BE2C (cell line): ENCODE measurements at places on chromosomes 1 and 21.

GRCh38 chr1:201764166-201764565 lies 64.8 kb upstream of the IPO9 start:
- DNase-seq = no peak

- peak; percentile 70 for DNase-seq
These were observed 23.9 kb downstream of the GPR161 start for GRCh38 chr1:168112673-168113305.

DNA sequence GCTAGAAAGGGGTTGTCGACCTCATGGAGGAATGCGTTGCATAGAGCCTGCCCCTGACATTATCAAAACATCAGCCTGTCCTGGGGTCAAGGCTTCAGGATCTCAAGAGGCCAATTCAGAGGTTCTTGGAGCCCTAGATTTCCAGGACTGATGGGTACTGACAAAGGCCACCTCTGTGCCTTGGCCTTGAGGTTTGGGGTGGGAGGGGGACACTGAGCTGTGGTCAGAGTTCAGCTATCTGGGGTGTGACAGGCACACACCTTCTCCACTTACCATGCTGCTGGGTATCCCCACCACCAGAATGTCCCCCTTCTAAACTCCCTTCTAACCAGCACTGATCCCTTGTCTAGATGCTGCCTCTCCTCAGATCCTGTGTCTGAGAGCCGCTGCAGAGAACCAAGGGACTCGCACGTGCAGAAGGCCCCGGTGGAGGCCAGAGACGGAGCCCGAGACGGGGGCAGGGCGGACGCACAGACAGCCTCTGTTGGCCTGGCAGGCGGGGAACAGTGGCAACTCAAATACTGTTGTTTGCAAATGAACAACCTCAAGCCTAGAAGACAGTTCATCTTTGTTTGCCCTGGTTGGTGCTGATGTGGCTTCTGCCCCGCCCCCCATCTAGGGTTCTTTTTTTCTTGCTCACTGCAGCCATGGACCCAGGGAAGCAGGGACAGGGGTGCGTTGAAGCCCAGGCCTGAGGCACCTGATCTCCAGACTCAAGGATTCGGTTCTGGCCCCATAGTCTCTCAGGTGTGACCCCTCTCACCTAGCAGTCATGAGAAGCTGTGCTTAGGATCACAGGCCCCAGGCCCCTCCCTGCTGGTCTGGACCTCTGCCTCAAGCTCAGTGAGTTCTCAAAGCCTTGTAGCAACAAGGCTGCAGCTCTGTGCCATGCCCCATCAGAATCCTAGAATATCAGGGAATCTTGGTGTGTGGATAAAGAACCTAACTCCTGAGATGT lies 28.1 kb upstream of the CSF1 start:
- DNase-seq = no peak

- no peak for DNase-seq
These were observed 1.9 kb downstream of the SLC6A9 start for GRCh38 chr1:44029260-44029910.

DNA sequence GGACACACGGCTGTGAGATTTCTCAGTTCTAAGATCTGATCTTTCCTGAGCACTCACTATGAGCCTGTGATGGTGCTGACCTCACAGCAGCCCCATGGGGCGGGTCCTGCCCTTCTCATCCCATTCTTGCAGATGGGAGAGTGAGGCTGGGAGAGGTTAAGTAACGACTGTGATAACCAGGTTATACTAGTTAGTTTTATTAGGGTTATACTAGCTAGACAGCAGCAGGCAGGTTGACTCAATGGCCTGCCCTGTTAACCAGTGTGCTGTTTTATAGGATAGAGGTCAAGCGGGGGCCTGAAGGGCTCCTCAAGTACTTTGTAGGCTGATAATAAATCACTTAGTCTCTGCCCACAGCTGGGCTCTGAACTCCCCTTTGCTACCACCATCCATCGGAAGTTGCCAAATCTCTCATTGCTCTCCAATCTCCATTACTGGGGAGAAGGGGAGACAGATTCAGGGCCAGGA lies 4.8 kb downstream of the CNTN2 start:
- no peak for DNase-seq

DNA sequence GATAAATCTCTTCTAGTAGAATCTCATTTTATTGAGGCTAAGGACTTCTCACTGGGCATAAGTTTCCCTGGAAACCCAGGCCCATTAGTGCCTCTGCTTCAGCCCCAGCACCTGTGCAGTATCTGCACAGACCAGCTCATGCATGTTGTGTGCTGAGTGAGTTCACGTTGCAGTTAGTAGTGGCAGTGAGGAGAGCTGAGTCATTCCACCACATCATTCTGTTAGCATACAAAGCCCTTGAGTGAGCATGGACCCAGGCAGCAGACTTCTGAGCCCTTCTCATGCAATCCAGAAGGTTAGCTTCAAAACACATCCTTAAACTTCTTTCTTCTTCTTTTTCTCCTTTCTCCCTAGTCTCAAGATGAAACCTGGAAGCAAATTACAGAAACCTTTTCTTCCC lies 45.8 kb upstream of the NTPCR start:
- no peak for DNase-seq

DNA sequence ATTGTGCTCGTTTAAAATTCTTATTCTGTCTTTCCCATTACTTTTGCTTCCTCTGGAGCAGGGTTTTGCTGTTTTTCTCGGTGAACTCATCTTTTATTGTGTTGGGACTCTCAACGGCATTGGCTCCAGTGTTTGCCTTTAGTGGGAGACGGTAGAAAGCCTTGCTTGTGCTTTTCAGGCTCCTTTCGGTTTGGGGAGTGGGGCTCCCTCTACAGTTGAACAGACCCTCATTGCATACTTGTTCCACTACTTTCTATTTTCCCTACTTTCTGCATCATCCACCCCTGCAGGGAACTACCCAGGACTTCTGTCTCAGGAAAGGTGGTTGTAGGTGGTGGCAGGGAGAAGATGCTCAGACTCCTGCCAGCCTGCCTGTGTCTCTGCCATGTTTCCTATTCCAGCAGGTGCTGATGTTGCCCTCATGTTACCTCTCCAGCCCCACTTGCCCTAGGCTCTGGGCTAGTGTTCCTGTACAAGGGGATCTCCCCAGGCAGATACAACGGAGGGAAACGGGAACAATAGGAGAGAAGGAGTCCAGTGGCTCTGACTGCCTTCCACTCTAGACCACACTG lies 68.5 kb upstream of the ZBTB18 start:
- DNase-seq = no peak

DNA sequence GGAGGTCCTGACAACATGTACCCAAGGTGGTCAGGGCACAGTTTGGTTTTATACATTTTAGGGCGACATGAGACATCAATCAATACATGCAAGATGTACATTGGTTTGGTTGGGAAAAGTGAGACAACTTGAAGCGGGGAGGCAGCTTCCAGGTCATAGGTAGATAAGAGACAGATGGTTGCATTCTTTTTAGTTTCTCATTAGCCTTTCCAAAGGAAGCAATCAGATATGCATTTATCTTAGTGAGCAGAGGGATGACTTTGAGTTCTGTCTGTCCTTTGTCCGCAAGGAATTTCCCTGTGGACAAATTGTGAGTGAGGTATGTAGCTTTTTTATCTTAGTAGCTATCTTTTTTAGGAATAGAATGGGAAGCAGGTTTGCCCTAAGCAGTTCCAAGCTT lies 10.5 kb upstream of the RBM15 start:
- DNase-seq = no peak

DNA sequence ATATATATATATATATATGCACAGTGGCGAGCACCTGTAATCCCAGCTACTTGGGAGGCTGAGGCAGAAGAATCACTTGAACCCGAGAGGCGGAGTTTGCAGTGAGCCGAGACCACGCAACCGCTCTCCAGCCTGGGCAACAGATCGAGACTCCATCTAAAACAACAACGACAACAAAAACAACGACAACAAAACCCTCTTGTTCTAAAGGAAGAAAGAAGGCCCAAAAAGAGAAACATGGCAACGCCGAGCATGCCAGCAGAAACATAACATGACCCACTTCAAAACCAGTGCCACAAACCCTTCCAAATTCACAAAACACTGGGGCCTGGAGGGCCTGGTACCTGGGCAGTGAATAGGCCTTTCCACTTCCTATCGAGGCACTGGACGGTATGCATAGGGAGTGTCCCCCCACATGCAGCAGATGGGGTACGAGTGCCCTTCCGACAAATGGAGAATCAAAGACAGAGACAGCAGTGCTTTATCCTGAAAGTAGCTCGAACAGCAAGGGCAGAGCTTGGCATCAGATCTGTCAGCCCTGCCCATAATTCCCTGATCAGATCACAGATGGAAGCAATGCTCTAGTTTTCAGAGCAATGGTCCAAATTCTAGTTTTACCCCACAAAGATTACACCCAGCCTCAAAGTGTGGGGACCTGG lies 52.0 kb downstream of the TOMM20 start:
- no peak for DNase-seq

- DNase-seq = peak; percentile 80
These were observed 19.5 kb downstream of the TEX35 start for GRCh38 chr1:178532392-178532791.

GRCh38 chr1:213570487-213570886 lies 417.3 kb upstream of the PROX1 start:
- DNase-seq = no peak

- peak; percentile 16 for DNase-seq
These were observed 37.2 kb downstream of the GNPAT start for GRCh38 chr1:231278100-231278790.

- no peak for DNase-seq
These were observed 25.5 kb downstream of the KMO start for GRCh38 chr1:241557551-241558193.

DNA sequence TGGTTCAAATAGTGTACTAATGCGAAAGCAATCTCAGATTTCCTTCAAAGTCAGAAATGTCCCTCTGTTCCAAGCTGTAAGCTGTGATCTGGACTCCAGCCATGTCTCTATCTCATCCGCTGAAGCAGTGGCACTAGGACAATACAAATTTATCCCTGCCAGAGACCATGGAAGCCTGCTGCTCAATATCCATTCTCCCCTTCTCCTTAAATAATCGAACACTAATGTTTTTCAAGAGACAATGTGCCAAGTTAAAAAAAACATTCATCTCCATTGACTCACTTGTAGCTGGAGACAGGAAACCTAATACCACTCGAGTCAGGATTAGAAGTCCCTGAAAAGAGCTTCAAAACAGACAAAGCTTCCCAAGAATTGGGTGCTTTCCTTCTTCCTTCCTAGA lies 38.5 kb upstream of the PGBD5 start:
- DNase-seq = no peak

- peak; percentile 62 for DNase-seq
These were observed 739 bp downstream of the SMG5 start for GRCh38 chr1:156281693-156282478.

DNA sequence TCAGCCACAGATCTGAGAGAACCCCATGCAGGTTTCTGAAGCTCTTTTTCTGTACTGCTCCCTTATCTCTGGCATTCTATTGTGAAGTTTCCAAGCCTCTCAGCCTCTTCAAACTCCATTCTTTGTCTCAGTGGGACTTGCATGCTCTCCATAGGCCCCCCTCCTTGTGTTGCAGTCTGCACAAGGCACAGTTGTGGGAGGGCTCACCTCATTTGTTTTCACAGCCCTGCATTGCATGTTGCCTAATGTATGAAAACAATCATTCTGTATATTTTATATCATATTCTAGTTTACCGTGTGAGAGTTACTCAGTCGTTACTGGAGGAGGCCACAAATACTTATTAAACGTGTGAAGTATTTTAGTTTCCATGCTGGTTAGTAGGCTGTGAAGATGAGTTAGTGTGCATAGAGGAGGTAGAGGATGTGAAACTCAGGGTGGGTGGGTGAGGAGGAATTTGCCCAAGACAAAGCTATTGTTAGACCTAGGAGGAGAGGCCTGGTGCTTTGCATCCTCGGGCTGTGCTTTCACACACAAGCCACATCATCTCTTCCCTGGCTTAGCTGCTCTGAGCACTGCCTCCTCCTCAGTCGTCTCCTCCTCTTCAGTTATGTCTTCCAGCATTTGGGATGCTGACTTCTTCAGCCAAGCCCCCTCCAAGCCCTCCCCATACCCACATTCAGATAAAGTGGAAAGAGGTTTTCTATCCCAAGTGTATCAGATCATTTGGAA lies 7.8 kb upstream of the CHI3L2 start:
- DNase-seq = no peak

- DNase-seq = no peak
These were observed 32.5 kb downstream of the PKNOX1 start for GRCh38 chr21:43006874-43007208.

- no peak for DNase-seq
These were observed 185.5 kb downstream of the ZC3H11B start for GRCh38 chr1:219427403-219427802.
